Stimulated activated CD8-positive, alpha-beta memory T cell treated with anti-CD3 and anti-CD28 coated beads, Interleukin-12 subunit alpha, Interleukin-12 subunit beta, amount 100 ng/mL, for 4 hours (primary cell): ENCODE measurements at places on chromosomes 12 and 14.

- DNase-seq, result no peak
These were observed 26.7 kb upstream of the WSCD2 start for GRCh38 chr12:108102363-108102762.

GRCh38 chr12:12686925-12687324, 9.1 kb downstream of the GPR19 start:
- DNase-seq, result no peak

- DNase-seq, result no peak
These were observed 9.8 kb downstream of the ZNF641 start for GRCh38 chr12:48340943-48341342.

DNA sequence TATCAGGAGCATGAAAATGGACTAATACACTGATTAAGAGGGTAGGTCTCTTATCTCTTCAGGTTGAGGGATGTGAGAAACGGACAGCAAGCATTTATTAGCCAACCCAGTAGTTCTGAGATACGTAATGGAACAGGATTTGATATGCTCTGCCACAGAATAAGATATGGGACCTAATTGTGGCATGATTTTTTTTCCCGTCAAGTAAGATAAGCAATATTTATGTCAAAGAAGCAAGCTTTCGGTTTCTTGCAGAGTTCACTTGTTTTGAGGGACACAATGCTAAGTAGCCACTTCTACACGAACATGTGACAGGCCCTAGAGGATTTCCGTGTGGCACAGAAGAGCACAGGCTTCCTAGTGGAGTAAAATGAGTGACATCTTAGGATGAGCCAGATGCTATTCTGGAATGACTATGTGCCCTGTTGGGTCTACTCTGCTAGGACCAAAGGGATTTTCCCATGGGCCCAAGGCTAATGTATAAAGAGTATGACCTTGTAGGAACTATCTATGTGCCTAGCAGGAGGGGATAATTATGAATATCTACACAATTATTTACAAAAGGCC, 57.9 kb downstream of the SLC38A1 start:
- no peak for DNase-seq

DNA sequence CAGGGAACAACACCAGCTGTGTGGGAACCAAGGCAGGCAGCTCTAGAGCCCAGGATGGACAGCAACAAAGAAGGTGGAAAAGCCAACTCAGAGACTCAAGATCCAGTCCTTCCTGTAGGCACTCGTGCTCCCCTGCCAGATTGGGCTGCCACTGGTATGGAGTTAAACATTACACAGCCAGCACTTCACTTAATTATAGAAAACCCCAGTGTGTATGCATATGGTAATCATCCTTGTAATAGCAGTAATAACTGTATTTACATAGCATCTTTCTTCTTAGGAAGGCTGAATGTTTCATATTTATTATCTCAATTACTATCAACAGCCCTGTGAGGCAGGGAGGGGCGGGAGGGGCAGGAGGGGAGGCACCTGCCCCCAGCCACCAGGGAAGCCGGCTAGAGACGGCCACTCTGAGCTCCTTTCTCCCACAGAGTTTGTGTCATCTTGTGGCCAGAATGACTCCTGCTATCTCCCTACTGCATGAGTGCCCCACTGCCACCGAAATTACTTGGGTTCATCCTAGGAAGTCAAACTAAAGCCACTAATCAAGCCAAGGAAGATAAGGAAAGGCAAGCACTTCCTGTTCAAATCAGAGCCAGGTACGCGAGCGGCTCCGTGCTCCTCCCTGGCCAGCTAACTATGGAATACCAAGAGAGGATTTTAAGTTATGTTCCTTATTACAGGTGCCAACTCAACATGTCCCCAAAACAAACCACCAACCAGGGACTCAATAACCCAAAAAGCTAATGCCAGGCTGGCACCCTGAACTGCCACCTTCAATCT, 15.7 kb upstream of the RAB35 start:
- DNase-seq, result no peak

GRCh38 chr14:75279153-75279762, 630 bp downstream of the FOS start:
- no peak for DNase-seq

GRCh38 chr14:68519671-68520187, 273.1 kb downstream of the ZFP36L1 start:
- no peak for DNase-seq

GRCh38 chr12:89354612-89355067, 2.3 kb upstream of the DUSP6 start:
- no peak for DNase-seq

DNA sequence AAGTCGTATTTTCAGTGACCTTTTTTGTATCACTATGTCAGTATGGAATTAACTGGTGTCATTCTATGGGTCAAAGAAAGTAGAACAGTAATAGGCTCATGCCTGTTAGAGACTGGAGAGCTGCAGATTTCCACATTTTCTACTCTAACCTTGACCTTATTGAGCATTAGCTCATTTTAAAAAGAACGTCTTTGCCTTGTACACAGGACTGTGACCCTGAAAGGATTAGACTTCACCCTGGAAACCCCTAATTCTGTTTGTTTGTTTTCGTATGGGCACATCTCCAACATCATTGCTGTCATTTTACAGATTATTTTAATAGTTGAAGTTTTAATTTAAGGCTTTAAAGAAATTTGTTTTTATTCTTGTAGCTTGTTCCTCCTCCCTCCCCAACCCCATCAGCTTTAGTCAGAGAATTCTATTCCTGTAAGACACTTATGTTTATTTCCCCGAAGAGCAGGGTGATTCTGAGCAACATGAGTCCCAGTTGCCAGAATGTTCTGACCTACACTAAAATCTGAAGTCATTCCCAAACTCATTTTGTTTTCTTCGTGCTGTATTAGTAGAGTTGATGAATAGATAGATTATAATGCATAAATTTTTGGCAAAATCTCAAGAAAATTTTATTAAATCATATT, 451.3 kb downstream of the FOXG1 start:
- no peak for DNase-seq

DNA sequence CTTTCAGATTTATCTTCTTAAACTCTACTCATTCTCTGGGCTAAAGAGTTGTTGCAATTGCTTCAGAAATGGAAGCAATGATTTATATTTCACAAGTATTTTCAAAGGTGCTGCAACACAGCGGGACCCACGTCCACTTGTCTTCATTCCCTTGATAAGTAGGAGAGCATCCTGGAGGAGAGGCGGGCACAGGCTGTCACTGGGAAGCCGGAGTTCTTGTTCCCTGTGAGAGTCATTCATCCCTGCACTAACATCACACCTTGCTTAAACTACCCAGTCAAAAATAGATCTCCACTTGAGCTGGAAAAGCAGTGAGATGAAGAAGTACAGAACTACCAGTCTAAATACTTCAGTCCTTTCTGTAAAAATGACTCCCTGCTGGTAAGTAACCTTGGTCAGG, 160.5 kb upstream of the RASSF8 start:
- no peak for DNase-seq

DNA sequence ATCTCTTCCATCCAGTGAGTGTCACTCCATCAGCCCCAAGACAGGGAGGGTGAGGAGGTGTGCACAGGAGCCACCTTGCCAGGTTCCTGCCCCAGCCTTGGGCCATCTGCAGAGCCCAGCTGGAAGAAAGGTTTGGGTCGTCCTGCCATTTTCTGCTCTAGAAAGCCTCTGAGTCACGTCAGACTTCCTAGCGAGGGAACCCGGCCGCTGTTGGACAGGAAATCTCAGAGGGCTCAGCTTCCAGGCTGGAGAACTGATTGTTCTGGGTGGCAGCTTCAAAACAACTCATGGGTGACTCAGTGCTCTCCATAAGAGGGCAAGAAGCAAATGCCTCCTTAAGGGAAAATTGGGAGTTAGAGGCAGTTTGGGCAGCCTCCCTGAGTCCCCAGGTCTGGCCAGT, 16.6 kb downstream of the HIP1R start:
- DNase-seq, result no peak

DNA sequence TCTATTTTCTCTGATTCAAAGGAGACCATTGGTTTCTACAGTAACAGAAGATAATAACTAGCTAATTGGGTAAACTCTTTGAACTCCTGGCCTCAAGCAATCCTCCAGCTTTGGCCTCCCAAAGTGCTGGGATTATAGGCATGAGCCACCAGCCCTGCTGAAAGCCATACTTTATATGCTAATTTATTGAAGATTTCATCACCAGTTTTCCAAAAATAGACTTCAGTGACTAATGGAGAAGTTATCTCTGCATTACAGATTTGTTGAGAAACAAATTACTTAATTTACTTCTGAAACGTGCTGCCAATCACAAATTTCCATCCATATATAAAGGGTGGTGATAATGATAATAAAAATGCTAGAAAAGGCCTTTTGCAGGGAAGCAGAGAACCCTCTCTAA, 1758.1 kb upstream of the SEL1L start:
- no peak for DNase-seq

GRCh38 chr14:24172871-24173281, 996 bp downstream of the REC8 start:
- DNase-seq, result no peak

DNA sequence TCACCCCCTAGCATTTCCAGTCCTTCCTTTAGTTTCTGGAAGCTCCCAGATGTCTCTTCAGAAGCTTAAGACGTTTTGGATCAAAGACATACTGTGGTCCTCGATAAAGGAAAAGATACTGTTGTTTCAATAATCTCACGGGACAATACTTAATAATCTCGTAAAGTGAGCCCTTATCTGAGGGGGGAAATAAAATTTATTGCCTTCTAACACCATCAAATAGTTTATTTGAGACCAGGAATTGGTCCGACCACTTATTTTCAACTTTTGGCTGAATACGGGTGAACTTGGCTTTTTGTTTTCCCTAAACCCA, 640 bp upstream of the G2E3 start:
- no peak for DNase-seq

- DNase-seq, result no peak
These were observed 160.1 kb upstream of the TMPO start for GRCh38 chr12:98355322-98355721.

- no peak for DNase-seq
These were observed 106.7 kb upstream of the SFSWAP start for GRCh38 chr12:131603939-131604795.
